ENCODE measurements at places on chromosomes 16 and 17.

- no peak for DNase-seq
Measured at GRCh38 chr16:1820096-1820945, 6.3 kb downstream of the HAGH start.

DNA sequence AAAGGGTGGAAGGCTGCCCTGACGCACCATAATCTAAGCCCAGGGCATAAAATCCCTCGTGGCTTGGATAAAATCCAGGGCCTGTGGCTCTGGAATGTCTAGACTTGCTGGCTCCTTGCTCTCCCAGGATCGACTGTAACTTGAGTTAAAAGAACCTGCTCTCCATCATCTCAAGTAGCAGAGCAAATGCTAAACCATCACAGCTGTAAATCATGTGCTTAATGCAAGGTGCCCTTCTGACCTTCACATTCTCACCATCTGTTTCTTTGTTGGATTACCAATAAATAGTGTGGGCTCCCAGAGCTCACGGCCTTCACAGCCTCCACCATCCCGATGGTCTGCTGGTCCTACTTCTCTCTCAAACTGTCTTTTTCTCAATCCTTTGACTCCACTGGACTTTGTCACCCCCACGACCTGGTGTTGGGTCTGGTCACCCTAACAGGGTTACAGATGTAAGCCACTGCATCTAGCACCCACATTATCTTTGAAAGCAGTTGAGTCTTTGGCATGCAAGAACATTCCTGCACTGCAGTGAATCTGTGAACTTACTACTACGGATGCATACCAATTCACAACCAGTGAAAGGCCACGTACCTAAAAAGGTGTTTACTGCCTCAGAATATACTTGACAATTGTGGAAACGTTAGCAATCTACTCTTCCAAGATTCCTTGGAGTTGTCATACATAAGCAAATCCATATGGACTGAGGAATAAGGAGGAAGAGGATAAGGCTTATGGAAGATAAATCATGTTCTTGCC, 15.3 kb downstream of the RSL1D1 start:
- DNase-seq, result no peak

- DNase-seq, result no peak
Measured at GRCh38 chr17:33944412-33944811, 310.7 kb upstream of the CCL2 start.

GRCh38 chr17:2312736-2313135, 9.0 kb downstream of the SRR start:
- DNase-seq, result no peak

DNA sequence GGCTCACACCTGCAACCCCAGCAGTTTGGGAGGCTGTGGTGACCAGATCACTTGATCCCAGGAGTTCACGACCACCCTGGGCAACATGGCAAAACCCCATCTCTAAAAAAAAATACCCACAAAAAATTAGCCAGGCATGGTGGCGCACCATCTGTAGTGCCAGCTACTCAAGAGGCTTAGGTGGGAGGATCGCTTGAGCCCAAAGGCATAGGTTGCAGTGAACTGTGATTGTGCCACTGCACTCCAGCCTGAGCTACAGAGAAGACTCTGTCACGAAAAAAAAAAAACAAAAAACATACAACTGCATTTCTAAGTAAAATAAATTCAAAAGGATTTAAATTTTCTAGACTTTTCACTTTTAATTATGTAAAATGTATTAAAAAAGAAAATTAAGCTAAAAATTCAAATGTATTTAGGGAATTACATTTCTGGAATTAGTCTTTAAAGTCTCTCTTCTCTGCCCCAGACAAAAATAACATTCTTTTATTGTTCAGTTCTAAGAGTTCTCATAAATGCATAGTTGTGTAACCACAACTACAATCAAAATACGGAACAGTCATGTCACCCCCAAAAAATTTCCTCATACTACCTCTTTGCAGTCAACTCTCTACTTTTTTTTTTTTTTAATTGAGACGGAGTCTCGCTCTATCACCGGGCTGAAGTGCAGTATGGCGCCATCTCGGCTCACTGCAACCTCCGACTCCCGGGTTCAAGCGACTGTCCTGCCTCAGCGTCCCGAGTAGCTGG, 14.1 kb downstream of the FAM222B start:
- no peak for DNase-seq

GRCh38 chr16:968620-969019, 2.2 kb downstream of the LMF1 start:
- no peak for DNase-seq

- DNase-seq, result no peak
Measured at GRCh38 chr16:82684256-82684655, 57.5 kb downstream of the CDH13 start.

DNA sequence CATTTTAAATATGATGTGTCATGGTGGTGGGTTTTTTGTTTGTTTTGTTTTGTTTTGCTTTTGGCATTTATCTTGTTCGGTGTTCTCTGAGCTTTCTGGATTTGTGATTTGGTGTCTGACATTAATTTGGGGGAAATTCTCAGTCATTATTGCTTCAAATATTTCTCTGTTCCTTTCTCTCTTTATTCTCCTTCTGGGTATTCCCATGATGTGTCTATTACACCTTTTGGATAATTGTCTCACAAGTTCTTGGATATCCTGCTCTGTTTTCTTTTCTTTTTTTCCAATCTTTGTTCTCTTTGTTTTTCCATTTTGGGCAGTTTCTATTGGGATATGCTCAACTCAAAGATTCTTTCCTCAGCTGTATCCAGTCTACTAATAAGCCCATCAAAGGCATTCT, 88.5 kb downstream of the MARCHF10 start:
- DNase-seq, result no peak

DNA sequence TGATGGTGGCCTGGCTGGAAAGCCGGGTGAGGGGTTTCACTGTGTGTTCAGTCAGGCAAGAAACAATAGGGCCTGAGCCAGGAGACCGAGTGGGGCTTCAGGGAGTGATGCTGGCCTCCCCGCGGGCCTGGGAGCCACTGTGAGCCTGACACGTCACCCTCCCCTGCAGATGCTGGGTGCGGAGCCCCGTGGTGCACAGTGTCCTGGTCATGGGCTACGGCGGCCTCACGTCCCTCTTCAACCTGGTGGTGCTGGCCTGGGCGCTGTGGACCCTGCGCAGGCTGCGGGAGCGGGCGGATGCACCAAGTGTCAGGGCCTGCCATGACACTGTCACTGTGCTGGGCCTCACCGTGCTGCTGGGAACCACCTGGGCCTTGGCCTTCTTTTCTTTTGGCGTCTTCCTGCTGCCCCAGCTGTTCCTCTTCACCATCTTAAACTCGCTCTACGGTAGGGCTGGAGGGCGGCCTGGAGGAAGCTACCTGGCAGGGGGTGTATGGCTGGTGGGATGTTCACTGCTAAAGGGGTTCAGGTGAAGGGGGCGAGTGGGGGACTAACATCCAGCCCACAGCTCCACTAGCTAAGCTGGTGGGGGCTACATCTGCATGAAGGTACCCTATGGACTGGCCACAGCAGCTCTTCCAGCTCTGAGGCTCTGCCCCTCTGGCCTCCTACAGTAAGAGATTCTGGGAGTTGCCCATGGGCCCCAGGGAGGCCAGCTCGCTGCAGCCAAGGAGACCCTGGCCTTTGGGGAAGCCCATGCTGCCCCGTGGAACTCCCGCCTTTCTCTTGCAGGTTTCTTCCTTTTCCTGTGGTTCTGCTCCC, 32.4 kb downstream of the ADGRG5 start:
- DNase-seq, result no peak

- no peak for DNase-seq
Measured at GRCh38 chr16:50681021-50681885, at the start of gene SNX20. Gene SNX20, minus strand, starts transcription at chr16:50681312. Its CDS starts 3,786 bp downstream, at chr16:50677526.

GRCh38 chr16:14405611-14406537, 224.2 kb downstream of the PARN start:
- no peak for DNase-seq

DNA sequence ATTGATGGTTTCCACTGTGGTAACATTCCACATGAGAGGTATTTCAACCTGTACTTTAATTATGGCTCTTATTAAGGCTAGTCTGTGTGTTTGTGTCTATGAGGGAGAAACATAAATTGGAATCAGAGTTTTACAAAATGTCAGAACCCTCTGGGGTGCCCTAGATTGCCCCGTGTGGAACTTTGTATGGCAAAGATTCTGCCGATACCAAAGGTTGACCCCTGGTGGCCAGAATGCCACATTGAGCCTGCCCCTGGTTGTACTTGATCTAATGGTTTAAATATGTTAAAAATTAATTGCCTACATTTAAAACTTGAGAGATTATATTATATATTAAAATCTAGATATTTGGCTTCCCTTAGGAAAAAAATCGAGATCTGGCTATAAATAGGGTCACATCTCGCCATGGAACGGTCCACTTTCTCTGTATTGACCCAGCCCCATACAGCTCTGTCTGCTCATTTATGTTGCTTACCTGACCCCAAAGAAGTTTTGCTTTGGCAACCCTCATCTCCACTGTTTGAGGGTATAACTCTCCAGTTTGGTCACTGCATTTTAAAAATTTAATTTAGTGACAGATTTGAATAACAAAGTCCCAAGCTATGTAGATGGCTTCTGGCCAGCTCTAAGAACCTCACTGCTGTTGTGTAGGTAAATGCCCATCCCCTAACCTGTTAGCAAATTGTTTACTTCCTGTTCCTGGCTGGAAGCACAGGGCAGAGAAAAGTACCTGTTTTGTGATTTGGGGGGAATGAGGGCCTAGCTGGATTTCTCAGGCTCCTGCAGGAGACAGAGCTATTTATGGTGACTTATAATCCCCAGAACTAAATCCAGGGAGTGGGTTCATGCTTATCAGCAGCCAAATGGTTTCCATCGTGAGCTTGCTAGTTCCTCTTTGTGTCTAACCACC, 95.0 kb downstream of the PLCG2 start:
- no peak for DNase-seq

DNA sequence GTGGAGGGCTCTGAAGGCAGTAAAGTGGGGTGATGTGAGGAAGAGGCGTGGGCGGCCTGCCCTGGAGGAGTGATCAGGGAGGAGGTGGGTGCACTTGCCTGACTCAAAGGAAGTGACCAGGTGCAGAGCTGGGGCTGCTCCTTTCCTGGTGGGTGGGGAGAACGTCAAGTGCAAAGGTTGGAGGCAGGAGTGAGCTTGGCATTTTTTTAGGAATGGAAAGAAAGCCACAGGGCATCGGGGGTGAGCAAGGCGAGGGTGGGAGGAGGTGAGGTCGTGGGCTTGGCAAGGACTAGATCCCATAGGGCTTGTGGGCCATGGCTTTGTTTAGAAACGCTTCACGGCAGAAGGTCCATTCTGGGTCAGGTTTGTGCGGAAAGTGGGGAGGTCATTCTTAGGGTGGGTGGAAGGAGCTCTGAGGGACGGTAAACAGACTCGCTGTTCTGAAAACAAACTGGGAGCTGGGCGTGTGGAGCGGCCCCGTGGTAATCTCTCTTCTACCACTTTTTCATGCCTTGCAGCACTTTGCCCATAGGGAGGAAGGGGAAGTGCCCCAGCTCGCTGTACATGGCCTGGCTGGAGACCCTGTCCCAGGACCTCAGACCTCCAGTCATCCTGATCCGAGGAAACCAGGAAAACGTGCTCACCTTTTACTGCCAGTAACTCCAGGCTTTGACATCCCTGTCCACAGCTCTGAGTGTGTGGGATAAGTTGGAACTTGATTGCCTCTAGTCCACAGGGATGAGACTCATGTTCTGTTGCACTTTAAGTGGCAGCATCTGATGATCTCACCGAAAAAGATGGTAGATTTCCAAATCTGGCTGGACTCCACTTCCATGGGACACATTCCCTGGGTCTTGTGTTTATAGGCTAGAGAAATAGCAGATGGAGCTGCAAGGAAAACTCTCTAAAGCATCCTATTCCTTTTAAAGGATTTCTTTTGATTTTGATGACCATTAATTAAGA, 18.9 kb upstream of the HERPUD1 start:
- DNase-seq, result no peak

DNA sequence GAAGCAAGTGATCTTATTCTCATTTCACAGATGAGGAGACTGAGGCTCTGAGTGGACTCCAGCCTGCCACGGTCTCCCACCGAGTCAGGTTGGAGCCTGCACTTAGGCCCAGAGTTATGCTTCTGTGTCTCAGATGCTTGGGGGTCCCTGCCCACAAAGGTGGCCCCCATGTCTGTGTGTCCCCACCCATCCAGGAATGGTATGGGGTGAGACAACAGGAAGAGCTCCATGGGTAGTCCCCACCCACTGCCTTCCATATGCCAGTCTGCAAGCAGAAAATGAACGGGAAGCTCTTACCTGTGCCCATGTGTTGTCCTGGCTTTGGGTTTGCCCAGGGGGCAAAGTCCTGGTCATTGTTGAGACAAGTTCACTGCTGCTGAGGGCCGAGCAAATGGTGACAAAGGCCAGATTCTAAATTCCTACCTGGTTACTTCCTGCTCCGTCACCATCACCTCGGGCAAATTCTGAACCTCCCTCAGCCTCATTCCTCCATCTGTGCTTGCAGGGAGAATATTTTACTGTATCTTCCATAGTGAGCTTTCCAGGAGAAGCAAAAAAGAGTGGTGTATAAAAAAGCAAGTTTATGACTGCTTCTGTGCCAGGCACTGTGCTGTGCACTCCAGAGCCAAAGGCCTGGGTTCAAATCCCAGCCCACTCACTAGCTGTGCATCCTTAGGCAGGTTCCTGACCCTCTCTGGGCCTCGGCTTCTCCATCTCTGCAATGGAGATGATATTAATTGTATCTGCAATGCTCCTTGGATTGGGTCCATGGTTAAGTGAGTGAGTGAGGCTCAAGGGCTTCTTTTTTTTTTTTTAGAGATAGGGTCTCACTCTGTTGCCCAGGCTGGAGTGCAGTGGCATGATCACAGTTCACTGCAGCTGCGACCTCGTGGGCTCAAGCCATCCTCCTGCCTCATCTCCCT, 9.3 kb downstream of the IL4R start:
- no peak for DNase-seq

GRCh38 chr16:47995354-47995753, 160.4 kb downstream of the ABCC12 start:
- no peak for DNase-seq

GRCh38 chr16:2811703-2812471, 5.2 kb upstream of the PRSS21 start:
- DNase-seq, result no peak

GRCh38 chr17:35103271-35103670, 16.4 kb downstream of the RAD51D start:
- DNase-seq, result no peak

GRCh38 chr16:57341062-57341440, 17.5 kb upstream of the CCL22 start:
- DNase-seq, result no peak

DNA sequence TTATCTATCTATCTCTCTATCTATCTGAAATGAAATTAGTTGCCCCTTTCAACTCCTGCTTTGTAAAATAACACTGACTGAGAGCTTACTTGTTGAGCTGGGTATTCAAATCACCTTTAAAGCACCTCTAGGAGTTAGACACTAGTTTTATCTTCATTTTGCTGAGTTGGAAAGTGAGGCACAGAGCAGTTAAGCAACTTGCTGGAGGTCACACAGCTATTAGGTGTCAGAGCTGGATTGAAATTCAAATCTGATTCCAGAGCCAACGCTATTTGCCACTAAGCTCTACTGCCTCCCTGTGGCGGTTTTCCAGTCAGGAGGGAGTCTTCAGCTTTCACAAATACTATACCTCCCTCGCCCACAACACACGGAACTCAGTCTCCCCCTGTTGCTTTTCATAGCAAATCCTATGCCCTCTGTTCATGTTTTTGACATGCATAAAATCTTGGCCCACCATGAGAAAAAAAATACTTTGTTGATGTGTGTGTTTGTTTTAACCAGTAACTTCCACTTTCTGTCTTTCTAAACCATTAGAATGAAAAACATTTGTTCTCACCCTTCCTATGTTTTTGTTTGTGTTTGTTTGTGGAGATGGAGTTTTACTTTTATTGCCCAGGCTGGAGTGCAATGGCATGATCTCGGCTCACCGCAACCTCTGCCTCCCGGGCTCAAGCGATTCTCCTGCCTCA, 74.8 kb upstream of the SMURF2 start:
- no peak for DNase-seq

GRCh38 chr17:68564415-68565111, 36.6 kb downstream of the FAM20A start:
- no peak for DNase-seq

- DNase-seq, result peak; percentile 64
Measured at GRCh38 chr17:8326511-8327302, 12.9 kb upstream of the ODF4 start.
